ENCODE measurements at places on chromosomes 6 and 20.

- DNase-seq, result no peak
Measured at GRCh38 chr6:140201787-140202458, 827.5 kb upstream of the CITED2 start.

DNA sequence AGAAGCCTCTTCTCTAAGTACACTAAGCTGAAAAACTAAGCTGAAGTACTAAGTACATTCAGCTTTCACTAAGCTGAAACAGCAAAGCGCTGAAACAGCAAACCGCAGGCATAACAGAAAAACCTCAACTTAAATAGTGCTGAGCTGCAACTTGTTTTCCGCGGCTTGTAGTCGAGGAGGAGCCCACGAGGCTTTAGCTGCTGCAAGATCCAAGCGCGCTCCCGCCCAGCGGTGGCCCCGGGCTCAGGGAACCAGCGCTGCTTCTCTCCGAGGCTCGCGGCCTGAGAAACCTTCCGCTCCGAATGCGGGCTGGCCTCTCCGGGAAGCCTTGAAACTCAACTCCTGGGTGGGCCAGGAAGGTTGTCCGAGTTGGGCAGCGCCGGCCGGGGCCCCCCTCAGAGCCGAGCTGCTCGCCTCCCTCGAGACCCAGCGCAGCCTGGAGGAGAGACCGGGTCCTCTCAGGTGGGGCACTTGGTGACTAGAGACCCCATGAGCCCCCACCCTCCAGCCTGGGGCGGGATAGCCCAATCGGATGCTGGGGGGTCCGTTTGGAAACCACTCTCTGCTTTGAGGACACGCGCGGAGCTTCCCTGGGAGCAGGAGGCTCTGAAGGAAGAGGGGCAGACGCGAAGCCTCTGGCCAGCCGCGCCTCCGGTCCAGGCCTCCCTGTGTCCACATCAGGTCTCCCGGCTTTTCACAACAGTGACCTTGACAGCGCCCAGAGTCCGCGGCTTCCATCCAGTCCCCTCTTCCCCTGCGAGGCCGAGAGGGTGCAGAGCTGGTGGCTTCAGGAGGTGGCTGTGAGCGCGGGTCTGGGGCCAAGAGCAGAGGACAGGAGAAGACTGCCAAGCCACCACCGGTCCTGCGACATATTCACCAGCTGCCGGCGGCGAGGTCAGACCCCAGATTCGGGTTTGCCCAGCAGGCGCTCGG lies 38.1 kb upstream of the HLA-E start:
- no peak for DNase-seq

GRCh38 chr6:116764961-116765841 lies at the start of gene FAM162B:
TSS of gene FAM162B (minus strand) at chr6:116765719. CDS start at chr6:116765576, 143 bp downstream.
- no peak for DNase-seq

DNA sequence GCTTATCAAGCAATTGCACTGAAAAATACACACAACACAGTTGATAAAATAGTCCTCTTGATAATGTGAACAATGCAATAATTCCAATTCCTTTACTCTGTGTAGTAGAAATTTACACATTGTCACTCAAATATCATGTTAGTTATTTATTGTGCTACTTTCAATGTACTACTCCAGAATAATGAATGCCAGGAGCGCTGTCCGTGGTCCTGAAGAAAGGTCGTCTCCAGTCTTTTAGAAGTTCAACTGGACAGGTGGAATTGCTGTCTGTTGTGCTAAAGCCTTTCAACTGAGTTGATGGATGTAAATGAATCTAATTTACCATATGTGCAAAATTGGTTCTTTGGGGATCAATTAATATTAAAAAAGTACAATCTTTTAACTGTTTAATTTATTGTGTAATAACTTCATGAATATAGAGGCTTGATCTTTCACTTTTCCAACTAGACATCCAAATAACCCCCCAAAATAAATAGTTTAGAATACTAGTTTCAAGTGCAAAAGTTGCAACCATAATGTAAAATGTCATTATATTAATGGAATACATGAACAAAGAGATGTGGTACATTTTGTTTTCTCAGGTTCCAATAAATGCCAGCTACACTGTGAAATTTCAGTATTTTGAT lies 3.2 kb downstream of the GRIK2 start:
- no peak for DNase-seq

GRCh38 chr6:12026120-12026519 lies 14.0 kb downstream of the HIVEP1 start:
- DNase-seq, result no peak

- no peak for DNase-seq
Measured at GRCh38 chr20:24584538-24585356, 115.3 kb downstream of the SYNDIG1 start.

- DNase-seq, result no peak
Measured at GRCh38 chr6:79307321-79308036, 73.0 kb upstream of the HMGN3 start.

GRCh38 chr20:16048876-16049275 lies 524.4 kb downstream of the KIF16B start:
- DNase-seq, result no peak

DNA sequence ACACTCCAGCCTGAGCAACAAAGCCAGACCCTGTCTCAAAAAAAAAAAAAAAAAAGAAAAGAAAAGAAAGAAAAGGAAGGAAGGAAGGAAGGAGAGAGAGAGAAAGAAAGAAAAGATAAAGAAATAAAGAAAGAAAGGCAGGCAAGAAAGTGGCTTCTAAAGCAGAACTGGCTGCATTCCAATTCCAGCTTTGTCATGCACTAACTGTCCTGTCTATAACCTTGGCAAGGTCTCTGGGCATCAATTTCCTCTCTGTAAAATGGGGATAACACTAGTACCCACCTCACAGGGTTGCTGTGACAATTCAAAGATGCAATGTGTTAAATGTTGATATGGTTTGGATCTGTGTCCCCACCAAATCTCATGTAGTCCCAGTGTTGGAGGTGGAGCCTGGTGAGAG lies 28.0 kb downstream of the RING1 start:
- no peak for DNase-seq

GRCh38 chr6:163311830-163312229 lies 102.7 kb upstream of the QKI start:
- DNase-seq, result no peak

Data from renal cortex interstitium (tissue), 15 donors.